ENCODE measurements at places on chromosomes 3 and 15.

DNA sequence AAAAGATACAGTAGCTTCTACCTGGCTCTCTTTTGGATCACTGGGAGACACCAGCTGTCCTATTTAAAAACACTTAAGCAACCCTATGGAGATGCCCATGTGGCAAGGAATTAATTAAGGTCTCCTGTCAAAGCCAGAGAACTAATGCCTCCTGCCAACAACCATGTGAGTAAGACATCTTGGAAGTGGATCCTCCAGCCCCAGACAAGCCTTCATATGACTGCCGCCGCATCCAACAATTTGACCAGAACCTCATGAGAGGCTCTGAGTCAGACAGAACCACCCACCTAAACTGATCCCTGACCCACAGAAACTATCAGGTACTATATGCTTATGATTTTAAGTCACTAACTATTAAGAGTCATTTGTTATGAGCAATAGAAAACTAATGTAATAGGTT is 22.3 kb downstream of the IFT80 start:
- no peak for DNase-seq

DNA sequence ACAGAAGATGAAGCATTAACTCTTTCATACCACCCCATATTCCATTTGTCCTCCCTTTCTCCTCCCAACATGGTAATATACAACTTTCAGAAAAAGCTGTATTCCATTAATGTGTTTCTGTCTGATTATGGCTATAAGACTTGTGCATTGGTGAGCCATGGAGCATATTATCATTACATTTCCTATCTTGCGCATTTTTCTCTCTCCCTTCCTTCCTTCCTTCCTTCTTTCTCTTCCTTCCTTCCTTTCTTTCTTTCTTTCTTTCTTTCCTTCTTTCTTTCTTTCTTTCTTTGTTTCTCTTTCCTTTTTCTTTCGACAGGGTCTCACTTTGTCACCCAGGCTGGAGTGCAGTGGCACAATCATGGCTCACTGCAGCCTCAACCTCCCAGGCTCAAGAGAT is 25.5 kb upstream of the PDE8A start:
- DNase-seq: no peak

DNA sequence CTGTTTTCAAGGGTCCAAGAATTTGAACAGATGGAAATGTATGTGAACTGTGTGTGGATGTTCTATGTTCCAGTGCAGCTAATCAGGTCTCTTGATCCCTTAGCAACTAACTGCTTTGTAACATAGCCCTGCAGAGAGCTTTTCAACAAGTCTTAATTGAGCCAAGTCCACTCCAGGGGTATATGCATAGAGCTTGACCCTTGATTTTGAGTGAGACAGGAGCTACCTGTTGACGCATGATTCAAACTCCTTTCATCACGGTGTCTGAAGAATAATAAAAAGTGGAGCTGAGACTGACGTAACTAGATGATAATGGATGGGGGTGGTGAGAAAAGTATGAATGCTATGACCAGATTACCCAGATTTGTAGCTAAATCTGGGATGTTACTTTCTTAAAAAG is 93.3 kb upstream of the CCDC54 start:
- DNase-seq: no peak

GRCh38 chr15:75089456-75090387 is 66.3 kb downstream of the PPCDC start:
- no peak for DNase-seq

DNA sequence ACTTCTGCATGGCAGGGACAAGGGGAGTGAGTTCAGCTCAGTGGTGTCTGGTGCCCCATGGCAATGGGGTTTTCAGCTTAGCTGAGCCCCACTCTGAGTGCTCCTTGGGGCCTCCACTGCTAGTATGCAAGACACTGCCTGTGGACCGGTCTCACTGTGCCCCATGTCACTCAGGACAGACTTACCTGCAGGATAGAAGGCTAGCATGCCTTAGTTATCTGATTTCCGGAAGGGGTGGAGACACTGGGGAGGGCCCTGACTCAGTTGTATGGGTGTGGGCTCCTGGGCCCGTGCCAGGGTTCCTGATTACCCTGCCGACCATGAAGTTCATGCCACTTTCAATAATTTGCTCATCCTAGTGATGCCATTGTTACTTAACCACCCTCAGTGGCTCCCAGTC is 4.3 kb upstream of the SLC6A20 start:
- DNase-seq: no peak

GRCh38 chr3:119933207-119933606 is 151.3 kb downstream of the NR1I2 start:
- DNase-seq: no peak

GRCh38 chr3:56772952-56773938 is 28.5 kb downstream of the ARHGEF3 start:
- DNase-seq: no peak

DNA sequence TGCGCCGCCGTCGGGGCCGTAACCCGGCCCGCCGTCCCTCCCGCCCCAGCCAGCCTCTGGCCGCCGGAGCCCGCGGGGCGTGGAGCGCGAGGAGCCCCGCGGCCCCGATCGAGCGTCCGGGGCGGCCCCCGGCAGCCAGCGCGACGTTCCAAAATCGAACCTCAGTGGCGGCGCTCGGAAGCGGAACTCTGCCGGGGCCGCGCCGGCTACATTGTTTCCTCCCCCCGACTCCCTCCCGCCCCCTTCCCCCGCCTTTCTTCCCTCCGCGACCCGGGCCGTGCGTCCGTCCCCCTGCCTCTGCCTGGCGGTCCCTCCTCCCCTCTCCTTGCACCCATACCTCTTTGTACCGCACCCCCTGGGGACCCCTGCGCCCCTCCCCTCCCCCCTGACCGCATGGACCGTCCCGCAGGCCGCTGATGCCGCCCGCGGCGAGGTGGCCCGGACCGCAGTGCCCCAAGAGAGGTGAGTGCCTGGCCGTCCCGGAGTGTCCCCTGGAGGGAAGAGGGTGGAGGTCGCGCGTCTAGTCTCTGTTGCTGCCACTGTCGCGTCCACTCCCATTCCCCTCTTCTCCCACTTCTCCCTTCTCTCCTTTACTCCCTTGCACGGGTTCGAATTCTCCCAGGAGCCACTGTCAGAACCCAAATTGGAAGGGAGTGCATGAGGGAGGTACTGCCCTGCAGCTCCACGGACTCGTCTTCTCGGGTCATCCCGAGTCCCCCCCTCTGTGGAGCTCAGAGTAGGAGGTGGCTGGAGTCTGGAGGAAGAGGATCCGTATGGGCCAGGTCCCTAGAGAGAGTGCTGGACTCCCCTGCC is 585 bp downstream of the CSK start:
- no peak for DNase-seq

DNA sequence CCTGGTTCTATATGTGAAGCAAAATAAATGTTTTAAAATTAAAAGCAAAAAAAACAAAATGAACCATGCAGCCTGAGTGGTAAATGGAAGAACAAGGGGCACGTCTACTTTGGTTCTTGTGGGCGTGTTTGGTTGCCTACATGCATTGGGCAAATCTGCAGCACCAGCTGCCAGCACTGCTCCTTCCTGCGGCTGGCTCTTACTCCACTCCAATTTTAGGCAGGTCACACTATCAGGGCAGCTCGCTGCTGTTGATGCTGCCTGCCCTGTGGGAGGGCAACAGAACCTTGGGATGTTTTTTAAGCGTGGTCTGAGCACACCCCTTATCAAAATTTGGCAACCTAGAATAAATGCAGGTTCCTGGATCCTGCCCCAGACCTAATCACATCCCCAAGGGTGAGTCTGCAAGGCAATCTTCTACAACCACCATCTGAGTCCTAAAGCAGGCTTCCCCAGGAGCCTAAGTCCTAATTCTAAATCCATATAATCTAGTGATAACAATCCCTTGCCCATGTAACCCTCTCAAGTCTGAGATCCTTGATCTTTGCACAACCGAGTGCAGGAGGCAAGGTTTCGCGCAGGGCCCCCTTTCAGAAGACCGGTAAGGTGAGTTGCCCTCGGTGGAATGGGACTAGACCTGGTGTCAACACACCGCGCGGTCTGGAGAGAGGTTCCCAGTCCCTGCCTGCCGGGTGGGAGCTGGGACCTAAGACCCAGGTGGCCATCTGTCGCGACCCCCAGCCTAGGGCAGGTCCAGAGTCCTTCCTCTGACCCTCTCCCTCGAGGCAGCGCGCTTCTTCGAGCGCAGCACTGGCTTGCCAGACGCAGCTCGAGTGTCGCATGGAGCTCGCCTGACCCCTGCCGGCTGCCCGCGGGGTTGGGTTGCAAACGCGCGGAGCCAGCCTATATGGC is 15.9 kb downstream of the IVD start:
- DNase-seq: peak; percentile 69

GRCh38 chr3:84136425-84136824 is 822.4 kb upstream of the CADM2 start:
- DNase-seq: no peak

- DNase-seq: no peak
Observed at GRCh38 chr3:41436983-41437382, 237.7 kb downstream of the CTNNB1 start.

GRCh38 chr3:184740509-184741258 is 28.8 kb upstream of the MAGEF1 start:
- DNase-seq: no peak

DNA sequence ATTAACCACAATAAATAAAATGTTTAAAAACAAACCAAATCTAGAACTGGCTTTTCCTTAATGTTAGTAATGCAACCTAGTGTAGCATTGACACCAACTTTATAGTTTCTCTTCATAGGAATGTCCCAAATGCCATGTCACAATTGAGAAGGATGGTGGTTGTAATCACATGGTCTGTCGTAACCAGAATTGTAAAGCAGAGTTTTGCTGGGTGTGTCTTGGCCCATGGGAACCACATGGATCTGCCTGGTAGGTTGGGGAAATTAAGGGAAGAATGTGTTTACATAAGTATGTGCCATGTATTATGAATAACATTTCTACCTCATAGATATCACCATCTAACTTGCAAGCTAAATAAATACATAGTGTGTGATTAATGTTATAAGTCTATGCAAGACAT is 84.4 kb upstream of the GOLGA6B start:
- DNase-seq: no peak

GRCh38 chr3:23823620-23824019 is 17.9 kb downstream of the UBE2E1 start:
- DNase-seq: no peak

- DNase-seq: no peak
Observed at GRCh38 chr15:58171476-58172061, 33.4 kb downstream of the AQP9 start.

- no peak for DNase-seq
Observed at GRCh38 chr15:57554063-57554811, 37.5 kb upstream of the MYZAP start.

- DNase-seq: peak; percentile 37
Observed at GRCh38 chr15:75455982-75456531, 4.6 kb upstream of the SIN3A start.

DNA sequence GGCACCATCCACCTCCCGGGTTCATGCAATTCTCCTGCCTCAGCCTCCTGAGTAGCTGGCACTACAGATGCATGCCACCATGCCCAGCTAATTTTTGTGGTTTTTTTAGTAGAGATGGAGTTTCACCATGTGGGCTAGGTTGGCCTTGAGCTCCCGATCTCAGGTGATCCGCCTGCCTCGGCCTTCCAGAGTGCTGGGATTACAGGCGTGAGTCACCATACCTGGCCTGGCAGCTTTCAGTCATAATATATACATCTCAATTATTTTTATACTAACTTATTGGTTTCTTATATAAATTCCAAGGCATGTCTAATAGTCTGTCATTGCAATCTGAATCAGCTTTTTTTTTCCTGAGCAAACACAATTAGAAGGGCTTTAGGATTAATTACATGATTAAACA is 74.0 kb upstream of the CCNL1 start:
- no peak for DNase-seq

DNA sequence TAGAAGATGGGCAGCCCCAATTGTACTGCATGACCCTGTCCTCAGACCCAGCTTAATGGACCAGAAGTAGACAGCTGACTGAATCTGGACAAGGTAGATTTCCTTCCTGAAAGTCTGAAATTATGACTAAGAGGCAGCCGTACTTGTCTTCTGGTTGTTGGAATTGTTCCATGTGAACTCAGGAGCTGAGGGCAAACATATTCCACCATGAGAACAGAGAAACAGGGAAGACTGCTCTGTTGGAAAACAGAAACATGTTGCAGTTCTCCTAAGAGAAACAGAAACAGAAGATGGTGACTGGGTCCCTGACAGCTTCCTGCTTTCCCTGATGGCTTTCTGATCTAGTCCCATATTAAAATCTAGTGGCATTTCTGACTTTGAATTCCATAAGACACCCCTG is 24.1 kb downstream of the POPDC2 start:
- no peak for DNase-seq

DNA sequence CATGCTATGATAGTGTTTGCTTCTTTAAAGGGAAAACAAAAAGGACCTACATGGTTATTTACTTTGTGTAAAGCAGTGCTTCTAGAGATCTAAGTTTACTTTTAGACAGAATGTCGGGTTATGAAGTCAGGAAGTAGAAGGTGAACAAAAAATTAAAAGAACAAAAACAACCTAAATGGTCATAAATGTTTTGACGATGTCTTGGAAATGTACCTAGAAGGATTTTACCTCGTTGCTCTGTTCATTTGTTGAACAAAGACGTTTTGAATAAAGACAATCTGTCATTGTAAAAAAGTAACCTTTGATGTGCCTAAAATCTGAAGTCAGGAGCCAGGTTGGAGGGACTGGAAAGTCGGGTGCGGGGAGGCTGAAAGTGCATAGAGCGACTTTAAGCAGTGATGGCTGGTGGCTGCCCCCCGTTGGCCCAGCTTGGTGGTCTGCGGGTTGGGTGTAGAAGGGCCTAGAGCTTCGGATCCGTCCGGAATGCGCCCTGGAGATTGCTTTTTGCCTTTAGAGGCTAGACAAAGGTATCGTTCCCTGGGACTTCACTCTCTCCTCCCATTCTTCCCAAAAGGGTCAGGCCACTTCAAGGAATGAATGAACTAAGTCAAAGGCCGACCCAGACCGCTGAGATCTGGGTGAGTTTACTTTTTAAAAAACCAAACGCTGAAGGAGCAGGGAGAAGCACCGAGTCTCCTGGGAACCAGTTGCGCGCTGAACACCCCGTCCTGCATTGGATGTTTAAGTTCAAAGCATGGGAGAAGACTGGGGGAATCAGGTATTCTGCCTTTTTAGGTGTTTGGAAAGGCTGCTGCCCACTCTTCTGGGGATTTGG is 2.1 kb downstream of the SOX14 start:
- DNase-seq: no peak

- no peak for DNase-seq
Observed at GRCh38 chr3:32978331-32978730, 26.9 kb downstream of the CCR4 start.

- no peak for DNase-seq
Observed at GRCh38 chr3:118495206-118495605, 539.4 kb downstream of the IGSF11 start.

GRCh38 chr3:129481766-129482332 is 41.8 kb downstream of the IFT122 start:
- peak; percentile 12 for DNase-seq

DNA sequence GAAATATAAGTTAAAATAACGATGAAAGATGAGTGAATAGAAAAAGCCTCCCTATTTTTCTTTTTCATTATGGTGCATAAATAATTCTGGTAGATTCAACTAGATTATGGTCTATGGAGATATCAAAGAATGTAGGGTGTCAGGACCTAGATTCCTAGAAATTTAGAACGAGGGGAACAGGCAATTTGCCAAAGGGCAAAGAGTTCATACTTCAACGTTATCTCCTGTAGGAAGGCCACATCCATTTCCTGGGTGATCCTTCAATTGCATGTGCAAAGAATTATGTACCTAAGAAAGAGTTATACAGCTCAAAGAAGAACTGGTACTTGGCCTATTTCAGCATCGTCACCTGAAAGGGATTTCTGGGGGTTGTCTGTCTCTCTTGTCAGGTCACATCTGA is 351.8 kb downstream of the FOXP1 start:
- DNase-seq: no peak

- DNase-seq: no peak
Observed at GRCh38 chr3:11375333-11376088, 103.3 kb downstream of the ATG7 start.

GRCh38 chr3:41464858-41465257 is 265.6 kb downstream of the CTNNB1 start:
- no peak for DNase-seq
